Activated CD4-positive, alpha-beta T cell treated with anti-CD3 and anti-CD28 coated beads for 36 hours (primary cell): ENCODE measurements at places on chromosomes 11 and 22. TPM values are rescaled to one million over a fixed set of nuclear protein-coding genes. Genes with fewer than 3 reads are reported as not detected.

OR4D5 gene
- total RNA-seq = not detected

MYOD1 gene
- not detected for total RNA-seq

SPON1 gene
- total RNA-seq = 0.26 TPM

BLID gene
- not detected for total RNA-seq

FZD4 gene
- 0.21 TPM for total RNA-seq

APOL3 gene
- total RNA-seq = 50.6 TPM

MUC5AC gene
- not detected for total RNA-seq

TMEM132A gene
- 2.0 TPM for total RNA-seq

ZNF280B gene
- total RNA-seq = 2.5 TPM

SCGB1C1 gene
- not detected for total RNA-seq

SOX10 gene
- not detected for total RNA-seq

HTR3B gene
- not detected for total RNA-seq

GPHA2 gene
- total RNA-seq = not detected

GLYATL1 gene
- total RNA-seq = 1.2 TPM

PANX2 gene
- total RNA-seq = 2.2 TPM

RAC2 gene
- total RNA-seq = 930 TPM

MRGPRX4 gene
- total RNA-seq = not detected

- DNase-seq = no peak
Observed at GRCh38 chr11:86056351-86056854, 12.5 kb downstream of the PICALM start.

GRCh38 chr11:99814738-99815137, 794.0 kb downstream of the CNTN5 start:
- DNase-seq = no peak

DNA sequence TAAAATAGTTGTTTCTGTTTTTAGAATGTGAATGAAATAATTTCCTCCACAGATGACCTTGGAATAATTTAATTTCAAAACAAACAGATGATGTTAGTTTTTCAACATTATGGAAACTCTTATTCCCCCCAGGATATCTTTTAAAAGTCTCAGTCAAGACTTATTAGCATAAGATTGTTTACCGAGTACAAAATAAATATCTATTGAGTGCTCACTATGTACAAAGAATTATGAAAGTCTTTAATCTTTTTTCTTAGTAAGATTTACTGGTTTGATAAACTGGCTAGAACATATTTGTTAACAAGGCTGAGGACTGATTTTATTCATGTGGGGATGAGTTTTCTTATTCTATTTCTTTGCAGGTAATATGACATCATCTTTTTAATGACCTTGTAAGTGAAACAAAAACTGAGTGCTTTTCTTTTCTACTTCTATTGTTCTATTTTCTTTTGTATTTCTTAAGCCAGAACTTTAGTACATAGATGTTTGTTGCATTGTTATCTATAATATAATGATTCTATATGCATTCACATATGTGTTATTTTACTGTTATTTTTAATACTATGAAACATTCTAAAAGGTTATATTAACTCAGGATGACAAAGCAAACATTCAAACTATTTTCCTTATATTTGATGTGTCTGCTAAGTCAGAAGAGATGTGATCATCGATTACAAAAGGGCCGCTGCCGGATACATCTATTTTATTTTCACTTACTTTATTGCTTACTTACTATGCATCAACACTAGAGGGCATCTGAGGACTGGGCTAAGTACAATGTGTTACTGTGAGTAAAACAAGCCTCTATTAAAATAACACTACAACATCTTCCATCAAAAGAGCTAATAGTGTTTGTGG, 111.0 kb upstream of the ARHGAP42 start:
- peak; percentile 24 for DNase-seq

GRCh38 chr22:35971456-35972119, 57.0 kb downstream of the RBFOX2 start:
- DNase-seq = no peak

- DNase-seq = no peak
Observed at GRCh38 chr11:18563090-18563730, 25.3 kb downstream of the UEVLD start.

DNA sequence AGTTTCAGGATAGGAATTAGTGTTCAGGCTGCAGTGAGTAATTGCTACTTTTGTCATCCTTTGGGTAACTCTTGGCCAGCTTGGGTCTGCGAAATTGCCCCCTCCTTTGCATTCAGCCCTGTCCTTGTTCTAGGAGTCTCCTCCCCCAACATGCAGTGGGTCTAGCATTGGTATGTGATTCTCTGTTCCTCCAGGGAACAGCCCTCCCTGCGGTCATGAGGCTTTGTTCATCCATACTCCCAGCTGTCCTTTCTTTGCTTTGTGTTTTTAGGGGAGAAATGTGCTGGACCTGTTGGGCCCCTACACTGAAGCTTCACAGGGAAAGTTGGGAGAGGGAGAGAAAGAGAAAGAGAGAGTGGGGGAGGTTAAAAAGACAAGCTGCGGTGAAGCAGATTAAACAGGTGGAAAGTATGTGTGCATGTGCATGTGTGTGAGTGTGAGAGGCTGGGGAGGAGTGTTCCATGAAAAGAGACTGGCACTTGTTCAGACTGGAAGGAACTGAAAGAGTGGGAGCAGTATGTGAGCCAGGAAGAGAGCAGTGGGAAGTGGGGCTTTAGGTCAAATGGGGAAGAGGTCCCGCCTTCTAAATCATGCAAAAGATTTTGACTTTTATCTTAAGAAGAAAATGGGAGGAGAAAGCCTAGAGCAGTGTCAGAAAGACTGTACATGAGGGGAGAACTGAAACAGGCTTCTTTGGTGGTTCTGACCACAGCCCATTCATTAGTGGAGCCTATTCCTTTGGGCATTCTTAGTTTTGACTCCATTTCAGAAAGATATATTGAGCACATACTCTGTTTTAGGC, 17.9 kb upstream of the SESN3 start:
- peak; percentile 15 for DNase-seq

- DNase-seq = no peak
Observed at GRCh38 chr11:58781345-58781744, 49.6 kb upstream of the GLYAT start.

- DNase-seq = no peak
Observed at GRCh38 chr11:111310088-111310487, 11.7 kb downstream of the POU2AF3 start.

- DNase-seq = no peak
Observed at GRCh38 chr22:20296598-20296997, 23.3 kb downstream of the DGCR6L start.

DNA sequence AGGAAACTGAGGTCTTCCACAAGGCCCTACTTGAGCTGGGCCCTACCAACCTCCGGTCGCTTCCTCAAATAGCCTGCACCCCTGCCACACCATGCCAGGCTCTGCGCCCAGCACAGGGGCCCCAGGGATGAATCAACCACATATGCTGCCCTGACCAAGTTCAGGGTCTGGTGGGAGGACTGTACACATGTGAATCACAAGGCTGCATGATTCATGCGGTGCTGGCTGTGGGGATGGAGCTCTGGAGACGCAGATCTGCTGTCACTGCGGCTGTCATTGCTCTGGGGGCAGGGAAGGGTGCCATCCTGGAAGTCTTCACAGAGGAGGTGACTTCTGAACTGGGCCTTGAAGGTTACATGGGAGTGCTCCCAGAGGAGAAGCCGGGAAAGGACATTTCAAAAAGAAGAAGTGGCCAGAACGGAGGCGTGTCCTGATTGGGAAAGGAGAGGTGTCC, 21.5 kb downstream of the CYTH4 start:
- peak; percentile 89 for DNase-seq

- DNase-seq = peak; percentile 98
Observed at GRCh38 chr11:65422633-65423515, at the start of gene NEAT1. NEAT1 (plus strand) TSS chr11:65422798.

- no peak for DNase-seq
Observed at GRCh38 chr11:17525570-17525969, 18.6 kb downstream of the USH1C start.

DNA sequence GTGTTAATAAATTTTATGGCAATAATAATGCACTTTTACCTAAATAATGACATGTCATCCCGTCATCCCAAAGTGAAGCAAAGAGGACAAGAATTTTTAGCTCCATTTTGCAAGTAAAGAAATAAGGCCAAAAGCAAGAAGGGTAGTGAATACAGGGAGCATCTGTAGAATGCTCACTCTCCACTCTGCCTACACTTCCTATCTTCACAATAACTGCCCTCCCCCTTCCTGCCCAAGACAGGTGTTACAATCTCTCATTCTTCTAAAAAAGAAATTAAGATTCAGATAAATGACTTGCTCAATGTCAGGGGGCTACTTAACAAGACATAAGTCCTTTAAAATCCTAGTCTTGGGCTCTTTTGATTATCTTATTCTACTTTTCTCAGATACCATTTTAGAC, 8.9 kb downstream of the RDX start:
- DNase-seq = no peak

GRCh38 chr11:17979770-17980371, 33.0 kb downstream of the SERGEF start:
- peak; percentile 44 for DNase-seq

GRCh38 chr11:132876239-132876638, 656.1 kb downstream of the OPCML start:
- DNase-seq = no peak

DNA sequence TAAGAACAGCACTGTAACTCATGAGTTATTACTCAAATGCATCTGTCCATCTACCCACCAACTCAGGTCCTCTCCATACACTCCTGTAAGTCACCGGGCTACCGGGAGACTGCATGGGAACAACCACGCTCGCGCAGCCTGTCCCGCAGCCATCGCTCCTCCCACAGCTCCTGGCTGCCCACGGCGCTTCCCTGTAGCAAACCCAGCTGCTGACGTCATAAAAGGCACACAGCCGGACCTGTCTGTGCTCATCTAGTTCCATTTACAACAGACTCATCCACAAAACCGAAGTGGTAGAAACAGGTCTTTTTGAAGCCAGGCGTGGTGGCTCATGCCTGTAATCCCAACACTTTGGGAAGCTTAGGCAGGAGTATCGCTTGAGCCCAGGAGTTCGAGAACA, 23.4 kb upstream of the PACSIN2 start:
- DNase-seq = no peak

GRCh38 chr11:66626926-66627325, 10.5 kb downstream of the RBM14 start:
- DNase-seq = no peak

DNA sequence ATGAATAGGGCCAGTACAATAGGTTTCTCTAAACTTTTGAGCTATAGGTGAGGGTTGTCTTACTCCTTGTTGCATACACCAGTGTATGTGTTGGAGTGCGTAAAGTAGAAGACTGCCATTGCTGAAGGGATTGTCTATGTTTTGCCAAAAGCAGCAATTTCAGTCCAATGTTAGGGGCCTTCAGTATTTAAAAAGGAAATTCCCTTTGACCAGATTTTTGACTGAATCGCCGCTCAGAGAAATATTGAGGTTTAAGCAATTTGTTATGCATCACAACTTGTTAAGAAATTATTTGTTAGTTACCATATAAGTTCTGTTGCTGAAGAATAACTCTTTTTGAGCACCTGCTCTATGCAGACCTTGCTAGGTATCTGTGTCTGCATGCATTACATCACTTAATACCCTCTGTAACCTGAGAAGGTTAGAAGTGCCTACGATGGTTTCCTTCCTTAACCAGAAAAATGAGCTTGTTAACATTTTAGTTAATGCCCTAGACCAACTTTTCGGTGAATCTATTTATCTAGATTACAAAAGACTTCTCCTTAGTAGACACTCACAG, 33.9 kb downstream of the MMP20 start:
- no peak for DNase-seq

GRCh38 chr11:12330485-12331231, 46.7 kb upstream of the PARVA start:
- no peak for DNase-seq

- no peak for DNase-seq
Observed at GRCh38 chr22:46072981-46073682, 77.2 kb upstream of the PPARA start.

- DNase-seq = no peak
Observed at GRCh38 chr11:32081129-32081641, 9.7 kb upstream of the RCN1 start.

DNA sequence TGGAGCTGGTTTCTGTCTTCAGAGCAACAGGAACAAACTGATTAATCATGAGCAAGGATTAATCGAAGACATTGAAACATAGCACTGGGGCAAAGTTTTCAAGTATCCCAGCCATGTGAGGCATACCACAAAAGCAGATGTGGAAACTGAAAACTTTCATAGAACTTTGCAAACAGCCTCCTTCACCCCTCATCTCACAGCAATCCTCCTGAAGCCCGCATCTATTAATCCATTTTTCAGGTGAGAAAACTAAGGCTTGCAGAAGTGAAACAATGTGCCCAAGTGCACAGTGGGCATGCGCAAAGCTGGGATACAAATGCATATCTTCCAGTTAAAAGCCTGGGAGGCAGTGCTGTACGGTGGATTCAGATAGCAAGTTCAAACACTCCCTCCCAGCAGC, 58.6 kb upstream of the HMGXB4 start:
- no peak for DNase-seq

DNA sequence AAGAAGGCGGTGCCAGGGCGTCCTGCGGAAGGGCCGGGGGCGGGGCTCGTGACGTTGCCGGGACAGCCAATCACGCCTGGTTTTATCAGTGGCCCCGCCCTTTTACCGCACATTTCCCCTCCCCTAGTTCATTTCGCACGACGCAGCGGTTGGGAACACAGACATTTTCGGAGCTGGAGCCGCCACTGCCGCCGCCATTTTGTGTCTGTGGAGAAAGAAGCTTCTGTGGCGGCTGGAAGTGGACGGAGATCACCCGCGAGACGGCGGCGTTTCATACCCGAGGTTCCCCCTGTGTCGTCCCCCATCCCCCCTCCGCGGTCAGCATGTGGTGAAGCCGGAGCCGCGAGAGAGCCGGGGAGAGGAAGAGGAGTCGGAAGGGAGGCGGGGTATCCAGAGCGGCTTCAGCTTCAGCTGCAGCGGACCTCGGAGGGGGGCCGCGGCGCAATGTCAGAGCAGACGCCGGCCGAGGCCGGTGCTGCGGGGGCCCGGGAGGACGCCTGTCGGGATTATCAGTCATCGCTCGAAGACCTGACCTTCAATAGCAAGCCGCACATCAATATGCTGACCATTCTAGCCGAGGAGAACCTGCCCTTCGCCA, at the start of gene PCF11:
TSS of gene PCF11 (plus strand) at position 136 of the 598 bp plus-strand sequence. CDS start at position 445, 309 bp downstream.
- no peak for DNase-seq

GRCh38 chr11:101817581-101817980, 97.2 kb upstream of the CEP126 start:
- DNase-seq = no peak

GRCh38 chr22:40853961-40854360, 2.5 kb downstream of the ST13 start:
- no peak for DNase-seq

DNA sequence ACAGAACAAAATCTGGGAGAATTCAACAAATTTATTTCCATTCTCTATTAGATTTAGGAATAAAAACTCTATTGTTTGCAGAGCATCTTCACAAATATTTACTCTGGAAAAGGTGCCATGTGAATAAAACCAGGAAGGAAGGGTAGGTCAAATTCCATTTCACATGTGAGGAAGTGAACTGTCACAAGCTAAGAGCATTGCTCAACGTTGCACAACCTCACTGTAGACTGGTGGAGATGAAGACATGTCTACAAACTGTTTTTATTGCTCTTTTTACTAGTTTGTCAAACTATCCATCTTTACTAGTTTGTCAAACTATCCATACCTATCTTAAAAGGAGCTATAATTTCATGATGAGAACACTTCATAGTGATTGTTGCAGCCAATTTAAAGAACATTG, 236.4 kb downstream of the CNTN5 start:
- DNase-seq = no peak

- DNase-seq = peak; percentile 24
Observed at GRCh38 chr11:64801158-64801464, 1.9 kb downstream of the MAP4K2 start.
